HS-27A (cell line): ENCODE measurements at places on chromosomes 16 and 17.

DNA sequence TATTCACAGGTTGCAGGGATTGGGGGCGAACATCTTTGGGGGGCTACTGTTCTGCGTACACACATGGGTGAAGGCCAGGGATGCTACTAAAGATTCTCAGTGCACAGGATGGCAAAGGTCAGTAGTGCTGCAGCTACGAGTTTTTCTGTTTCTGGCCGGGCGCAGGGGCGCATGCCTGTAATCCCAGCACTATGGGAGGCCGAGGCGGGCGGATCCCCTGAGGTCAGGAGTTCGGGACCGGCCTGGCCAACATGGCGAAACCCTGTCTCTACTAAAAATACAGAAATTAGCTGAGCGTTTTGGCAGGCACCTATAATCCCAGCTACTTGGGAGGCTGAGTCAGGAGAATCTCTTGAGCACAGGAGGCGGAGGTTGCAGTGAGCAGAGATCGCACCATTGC is 3.9 kb upstream of the ZNF598 start:
- DNase-seq: no peak

- DNase-seq: no peak
Measured at GRCh38 chr17:9175700-9176467, 154.6 kb downstream of the NTN1 start.

DNA sequence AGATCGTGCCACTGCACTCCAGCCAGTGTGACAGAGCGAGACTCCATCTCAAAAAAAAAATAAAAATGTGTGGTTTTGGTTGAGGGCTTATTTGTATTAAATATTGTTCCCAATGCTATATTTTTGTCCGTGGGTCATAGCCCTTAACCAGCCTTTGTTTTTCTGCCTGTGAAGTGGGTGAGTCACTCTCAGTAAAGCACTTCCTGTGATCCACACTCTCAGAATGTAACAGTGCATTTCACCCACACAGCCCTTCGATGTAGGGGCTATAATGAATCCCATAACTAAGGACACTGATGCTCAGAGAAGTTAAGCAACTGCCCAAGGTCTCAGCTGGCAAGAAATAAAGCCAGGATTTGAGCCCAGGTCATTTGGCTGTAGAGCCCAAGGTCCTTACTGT is 34.7 kb upstream of the POLR3E start:
- DNase-seq: no peak

GRCh38 chr16:29809850-29810698 is 1.9 kb upstream of the PRRT2 start:
- DNase-seq: no peak

DNA sequence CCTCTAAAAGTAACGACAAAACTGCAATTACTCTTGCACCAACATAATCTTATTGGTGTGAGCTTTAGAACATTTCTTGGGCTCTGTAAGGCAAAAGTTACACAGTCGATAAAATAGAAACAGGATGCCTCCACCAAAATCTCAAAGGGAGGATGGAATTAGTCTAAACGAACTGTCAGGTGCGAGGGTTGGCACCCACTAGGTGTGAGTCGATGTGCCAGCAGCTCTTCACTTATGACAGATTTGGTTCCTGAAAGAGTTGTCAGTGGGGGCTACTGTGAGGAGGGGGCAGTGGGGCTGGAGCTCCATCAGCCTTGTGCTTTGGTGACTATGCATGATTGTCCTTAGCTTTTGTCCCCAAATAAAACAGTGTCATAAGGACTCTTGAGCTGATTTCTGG is 422.9 kb downstream of the TMEM114 start:
- DNase-seq: no peak

- no peak for DNase-seq
Measured at GRCh38 chr16:86931410-86931941, 353.1 kb downstream of the FOXL1 start.

GRCh38 chr17:37674511-37674910 is 31.3 kb upstream of the DDX52 start:
- DNase-seq: no peak

- DNase-seq: no peak
Measured at GRCh38 chr17:21149621-21150020, 22.9 kb downstream of the DHRS7B start.

GRCh38 chr17:9517396-9517795 is 58.2 kb downstream of the STX8 start:
- DNase-seq: no peak

- DNase-seq: no peak
Measured at GRCh38 chr16:58462997-58463941, 36.7 kb upstream of the NDRG4 start.

- no peak for DNase-seq
Measured at GRCh38 chr16:17358846-17359245, 111.9 kb downstream of the XYLT1 start.

GRCh38 chr17:4005296-4006164 is 41.3 kb upstream of the ATP2A3 start:
- DNase-seq: no peak
